ENCODE measurements at places on chromosomes 2 and 18.

DNA sequence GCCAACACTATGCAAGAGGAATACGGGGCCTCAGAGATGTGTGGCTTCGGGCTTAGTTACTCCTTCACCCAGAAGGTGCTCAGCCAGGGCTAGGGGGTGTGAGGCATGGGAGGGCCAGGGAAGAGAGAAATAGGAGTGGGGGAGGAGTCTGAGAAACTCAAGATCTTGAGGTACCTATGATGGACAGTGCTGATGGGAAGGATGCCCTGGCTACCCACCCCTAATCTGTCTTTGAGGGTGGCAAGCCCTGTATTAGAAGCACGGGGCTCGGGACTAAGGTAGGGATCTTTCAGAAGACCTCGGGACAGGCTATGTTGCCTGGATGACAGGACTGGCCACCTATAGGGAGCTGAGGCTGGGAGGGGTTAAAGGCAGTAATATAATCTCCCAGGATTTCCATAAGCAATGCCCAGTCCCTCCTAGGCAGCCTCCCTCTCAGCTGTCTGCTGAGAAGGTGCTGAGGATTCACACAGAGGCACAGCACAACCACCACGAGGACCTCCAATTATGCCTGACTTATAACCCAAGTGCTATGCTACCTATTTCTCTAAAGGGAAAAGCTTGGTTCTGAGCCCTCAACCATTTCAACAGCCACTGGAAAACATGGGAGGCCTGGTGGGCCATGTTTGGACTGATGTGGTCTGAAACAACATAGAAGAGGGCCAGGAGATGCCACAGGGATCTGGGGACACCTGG lies 23.3 kb downstream of the MTHFD2 start:
- no peak for DNase-seq

GRCh38 chr18:35479911-35480586 lies 17.7 kb downstream of the INO80C start:
- DNase-seq: no peak

DNA sequence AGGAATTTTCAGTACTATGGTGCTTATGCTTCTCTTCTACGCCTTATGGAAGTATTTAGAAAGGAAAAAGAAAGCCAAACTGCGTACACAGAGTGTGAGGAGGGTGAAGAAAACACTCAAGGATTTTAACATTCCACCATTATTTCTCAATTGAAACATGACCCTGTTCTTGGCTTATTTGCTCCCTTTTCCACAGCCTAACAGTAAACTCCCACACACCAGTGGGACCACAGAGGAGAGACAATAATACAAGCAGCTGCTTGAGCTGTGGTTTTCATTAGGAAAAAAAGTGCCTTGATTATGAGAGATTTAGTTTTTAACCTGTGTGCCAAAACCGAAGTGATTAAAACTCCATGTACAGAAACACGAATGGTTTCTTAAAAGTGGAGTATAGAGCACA lies 134.3 kb downstream of the MEP1B start:
- DNase-seq: no peak

- no peak for DNase-seq
Observed at GRCh38 chr2:69138793-69139459, 125.9 kb downstream of the ANTXR1 start.

- no peak for DNase-seq
Observed at GRCh38 chr2:126429103-126429502, 226.9 kb upstream of the GYPC start.

- DNase-seq: no peak
Observed at GRCh38 chr2:163467251-163467630, 268.6 kb downstream of the FIGN start.

- DNase-seq: no peak
Observed at GRCh38 chr2:46336283-46336959, 39.2 kb downstream of the EPAS1 start.

DNA sequence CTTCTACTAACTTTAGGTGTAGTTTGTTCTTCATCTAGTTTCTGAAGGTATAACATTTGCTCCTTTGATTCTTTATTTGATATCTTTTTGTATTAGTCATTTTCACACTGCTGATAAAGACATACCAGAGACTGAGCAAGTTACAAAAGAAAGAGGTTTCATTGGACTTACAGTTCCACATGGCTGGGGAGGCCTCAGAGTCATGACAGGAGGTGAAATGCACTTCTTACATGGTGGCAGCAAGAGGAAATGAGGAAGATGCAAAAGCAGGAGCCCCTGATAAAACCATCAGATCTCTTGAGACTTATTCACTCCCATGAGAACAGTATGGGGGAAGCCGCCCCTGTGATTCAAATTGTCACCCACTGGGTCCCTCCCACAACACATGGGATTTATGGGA lies 544.4 kb upstream of the DSEL start:
- no peak for DNase-seq

DNA sequence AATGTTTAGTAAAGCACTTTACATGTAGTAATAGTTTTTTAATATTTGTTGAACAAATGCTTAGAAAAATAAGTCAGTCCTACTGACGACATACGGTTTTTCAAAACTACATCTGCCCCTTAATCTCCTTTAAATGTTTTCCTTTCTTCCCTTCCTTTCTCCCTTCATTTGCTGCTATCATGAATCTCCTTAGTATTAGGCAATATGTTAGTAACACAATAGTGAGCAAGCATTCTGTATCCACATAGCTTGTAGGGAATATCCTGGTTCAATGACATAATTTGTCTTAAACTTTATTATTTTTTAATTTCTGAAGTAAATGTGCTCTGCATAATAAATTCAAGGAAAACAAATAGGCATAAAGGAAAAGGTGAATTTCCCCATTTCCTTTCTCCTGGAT lies 79.1 kb downstream of the ACSL3 start:
- no peak for DNase-seq

GRCh38 chr2:232593982-232594381 lies 39.4 kb upstream of the EFHD1 start:
- no peak for DNase-seq

DNA sequence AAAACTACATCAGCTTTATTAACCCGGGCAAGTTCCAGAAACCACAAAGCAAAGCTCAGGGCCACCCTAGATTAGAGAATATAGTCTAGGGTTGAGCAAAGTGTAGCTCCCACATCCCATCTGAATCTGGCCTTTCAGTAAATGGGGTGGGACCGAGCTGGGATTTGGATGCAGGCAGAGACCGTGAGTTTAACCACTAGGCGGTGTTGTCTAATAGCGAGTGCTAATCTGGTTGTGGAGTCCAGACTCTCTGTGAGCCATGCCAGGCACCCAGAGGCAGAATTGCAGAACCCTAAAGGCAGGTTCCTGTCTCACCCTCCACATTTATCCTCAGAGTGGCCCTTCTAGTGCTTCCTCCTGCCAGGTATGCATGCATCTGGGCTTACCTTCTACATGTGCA lies 435.9 kb downstream of the TSN start:
- DNase-seq: no peak

GRCh38 chr2:188443207-188443606 lies 151.5 kb downstream of the GULP1 start:
- no peak for DNase-seq

DNA sequence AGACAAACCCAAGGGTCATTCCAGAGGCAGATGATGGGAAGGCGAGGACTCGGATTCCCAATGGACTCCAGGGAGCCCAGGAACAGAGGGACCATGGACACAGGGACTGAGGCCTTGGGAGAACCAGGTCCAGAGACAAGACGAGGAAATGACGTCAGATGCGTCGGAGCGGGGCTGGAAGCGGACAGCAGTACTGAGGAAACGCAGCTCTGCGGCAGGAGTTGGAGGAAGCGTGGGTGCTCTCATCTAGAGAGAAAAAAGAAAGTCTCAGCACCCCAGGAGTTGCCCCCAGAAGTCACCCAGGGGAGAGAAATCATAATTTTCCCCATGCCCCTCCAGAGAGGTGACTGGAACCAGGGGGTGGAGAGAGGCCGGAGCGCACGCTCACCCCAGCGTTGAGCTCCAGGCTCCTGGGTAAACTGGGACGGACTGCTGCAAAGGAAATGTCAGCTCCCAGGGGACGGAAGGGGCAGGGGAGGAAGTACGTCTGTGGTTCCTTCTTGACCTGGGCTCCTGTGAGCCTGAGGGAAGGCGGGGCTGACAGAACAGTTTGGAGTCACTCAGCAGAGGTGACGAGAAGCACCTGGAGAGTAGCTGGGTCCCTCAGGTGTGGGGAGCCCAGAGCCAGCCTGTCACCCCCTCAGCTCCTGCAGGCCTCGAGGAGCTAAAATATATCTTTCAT lies 44.7 kb downstream of the CMPK2 start:
- no peak for DNase-seq

- no peak for DNase-seq
Observed at GRCh38 chr2:201932511-201932910, 101.1 kb upstream of the FZD7 start.

DNA sequence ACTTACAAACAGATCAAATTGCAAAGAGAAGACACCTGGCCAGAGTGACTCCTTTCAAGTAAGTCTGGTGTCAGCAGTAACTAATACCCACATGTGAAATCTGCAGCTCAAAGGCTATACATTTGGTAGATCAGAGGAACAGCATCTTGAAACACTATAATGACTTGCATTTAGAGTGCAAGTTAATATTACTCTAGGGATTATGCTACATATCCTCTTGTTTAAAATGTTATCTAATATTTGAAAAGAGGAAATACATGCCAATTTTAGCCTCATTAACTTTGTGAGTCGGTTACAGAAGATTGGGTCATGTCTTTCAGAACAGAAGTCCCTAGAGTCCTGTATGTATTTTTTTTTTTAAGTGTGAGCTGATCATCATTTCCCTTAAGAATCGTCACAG lies 15.2 kb downstream of the LANCL1 start:
- DNase-seq: no peak

DNA sequence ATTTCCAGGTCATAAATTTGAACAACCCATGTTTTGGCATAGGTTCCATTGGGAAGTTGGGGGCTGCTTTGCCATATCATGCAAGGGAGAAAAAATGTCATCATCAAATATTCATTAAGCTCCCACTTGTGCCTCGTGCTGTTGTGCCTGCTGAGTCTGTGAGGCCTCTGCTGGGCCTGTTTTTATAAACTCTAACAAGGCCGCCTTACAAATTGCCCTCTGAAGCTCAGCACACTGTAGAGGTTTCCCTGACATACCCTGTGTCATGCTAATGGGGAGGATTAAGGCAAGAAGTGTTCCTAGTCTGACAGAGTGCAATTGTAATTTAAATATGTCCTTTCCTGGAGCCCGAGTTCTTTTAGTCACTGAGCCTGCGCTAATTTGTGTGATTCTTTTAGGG lies 17.6 kb downstream of the OSBPL6 start:
- DNase-seq: no peak

DNA sequence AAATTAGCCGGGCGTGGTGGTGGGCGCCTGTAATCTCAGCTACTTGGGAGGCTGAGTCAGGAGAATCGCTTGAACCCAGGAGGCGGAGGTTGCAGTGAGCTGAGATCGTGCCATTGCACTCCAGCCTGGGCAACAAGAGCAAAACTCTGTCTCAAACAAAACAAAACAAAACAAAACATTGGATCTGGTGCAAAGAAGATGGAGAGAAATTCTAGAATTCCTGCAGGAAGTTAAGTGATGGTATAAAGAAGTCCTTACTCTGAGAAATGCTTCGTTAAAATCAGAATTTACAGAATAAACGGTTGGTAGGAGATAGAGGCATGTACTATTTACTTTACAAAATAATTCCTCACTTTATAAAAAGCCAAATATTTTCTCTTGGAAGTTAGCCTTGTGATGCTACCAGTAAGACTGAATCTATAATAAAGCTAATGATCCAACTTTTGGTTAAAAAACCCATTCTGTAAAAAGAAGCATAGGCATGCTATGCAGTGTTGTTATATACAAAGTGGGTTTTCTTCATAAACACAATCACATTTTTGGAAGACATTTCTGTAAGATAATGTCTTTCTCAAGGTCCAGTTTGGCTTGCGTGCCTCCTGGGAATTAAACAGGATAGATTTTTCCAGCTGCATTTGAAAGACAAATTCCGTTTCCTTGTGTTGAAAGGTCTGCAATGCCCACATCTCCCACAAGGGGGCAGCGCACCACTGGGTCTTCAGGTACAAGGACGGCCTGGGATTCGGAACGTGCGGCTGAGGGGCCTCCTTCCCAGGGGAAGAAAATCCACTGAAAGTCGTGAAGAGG lies 35.6 kb upstream of the PNO1 start:
- DNase-seq: peak; percentile 68

DNA sequence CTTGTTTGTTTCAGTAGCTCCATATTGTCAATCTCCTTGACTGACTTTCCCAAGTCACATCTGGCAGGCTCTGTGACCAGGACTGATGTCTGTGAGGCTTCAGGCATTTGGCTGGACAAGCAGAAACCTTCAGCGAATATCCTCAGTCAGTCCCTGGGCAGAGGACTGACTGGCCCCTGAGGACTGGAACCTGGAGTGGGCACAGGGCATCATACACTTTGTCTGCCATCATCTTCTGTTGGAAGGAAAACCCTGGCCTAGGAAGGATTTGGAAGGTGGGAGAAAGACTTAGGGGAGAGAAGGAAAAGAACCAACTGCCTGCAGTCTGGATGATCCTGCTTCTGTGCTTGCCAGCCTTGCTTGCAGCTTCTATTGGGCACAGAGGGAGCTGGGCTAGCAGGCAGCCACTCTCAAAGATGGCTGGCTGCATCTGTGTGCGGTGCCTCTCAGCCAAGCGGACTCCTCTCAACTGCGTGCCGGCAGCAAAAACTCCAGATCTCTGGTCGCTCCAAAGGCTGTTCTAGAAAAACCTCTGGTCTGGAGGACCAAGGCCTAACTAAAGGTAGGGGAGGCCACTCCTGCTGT lies 126.8 kb downstream of the MARCHF4 start:
- DNase-seq: no peak

DNA sequence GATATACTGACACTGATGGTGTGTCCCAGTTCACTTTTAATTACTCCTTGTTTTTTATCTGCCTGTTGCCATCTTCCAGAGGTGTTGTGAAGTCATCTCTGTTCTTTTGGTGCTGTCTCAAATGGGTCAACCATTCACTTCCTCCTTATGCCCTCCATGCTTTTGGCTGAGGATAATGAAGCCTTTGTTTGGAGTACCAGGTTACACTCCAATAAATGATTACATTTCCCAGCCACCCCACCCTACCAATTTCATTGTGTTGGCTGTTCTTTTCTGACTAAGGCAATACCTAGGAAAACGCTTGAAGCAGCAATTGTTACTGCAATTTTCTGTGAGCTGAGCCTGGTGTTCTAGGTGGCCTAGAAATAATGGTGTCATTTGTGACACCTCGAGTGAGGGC lies 29.8 kb upstream of the ACTG2 start:
- DNase-seq: no peak

- no peak for DNase-seq
Observed at GRCh38 chr18:9742524-9743131, 34.5 kb downstream of the RAB31 start.

DNA sequence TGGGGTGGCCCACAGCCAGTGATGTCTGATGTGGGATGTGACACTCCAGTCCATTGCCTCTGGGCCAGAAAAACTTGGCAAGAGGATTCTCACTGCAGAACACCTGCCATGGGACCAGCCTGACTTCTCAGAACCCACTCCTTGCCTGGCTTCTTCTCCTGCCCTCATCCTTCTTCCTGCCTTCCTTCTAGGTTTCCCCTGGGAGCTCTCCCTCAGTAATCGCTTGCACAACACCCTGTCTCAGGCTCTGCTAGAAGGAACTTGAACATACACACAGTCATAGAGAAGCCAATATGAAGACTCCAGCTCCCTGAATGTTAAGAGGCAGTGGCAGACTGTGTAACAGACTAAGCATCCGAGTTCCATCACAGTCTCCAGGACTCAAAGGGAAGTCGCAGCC lies 4.3 kb upstream of the COL6A3 start:
- DNase-seq: no peak
